Sciatic nerve (tissue), 2 donors: ENCODE measurements at places on chromosomes 3 and 15. TPM values are rescaled to one million over a fixed set of nuclear protein-coding genes. Genes with fewer than 3 reads are reported as not detected.

GRCh38 chr15:69530991-69531664 lies 78.5 kb downstream of the RPLP1 start:
- DNase-seq, result no peak

DNA sequence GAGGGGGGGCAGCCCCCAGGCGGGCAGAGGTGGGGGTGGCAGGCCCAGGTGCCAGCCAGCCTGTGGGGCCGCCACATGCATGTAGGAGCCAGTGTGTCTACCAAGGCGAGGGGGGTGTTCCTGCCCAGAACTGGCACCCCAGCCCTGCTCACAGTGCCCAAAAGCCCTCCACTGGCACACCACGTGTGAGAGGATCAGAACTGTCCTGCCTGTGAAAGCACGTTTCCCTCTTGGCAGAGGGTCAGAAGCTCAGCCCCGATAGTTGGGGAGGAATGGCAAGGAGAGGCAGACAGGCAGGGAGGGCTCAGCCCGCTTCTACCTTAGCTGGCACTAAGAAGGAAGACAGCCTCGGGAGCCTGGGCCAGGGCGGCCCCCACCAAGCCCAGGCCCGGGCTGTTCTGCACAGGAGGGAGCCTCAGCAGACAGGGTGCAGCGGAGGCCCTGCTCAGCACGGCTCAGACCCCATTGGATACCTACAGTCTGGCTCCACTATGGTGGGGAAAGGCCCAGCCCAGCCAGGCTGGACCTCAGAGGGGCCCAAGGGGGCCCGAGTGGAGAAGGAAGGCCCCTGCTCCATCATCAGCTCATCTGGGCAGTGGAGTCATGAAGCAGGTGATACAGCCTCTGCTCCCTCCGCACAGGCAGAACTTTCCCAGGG lies 84.8 kb upstream of the LINGO1 start:
- DNase-seq, result no peak

GRCh38 chr15:74917676-74918075 lies 11.0 kb upstream of the FAM219B start:
- no peak for DNase-seq

The IP6K2 gene
- total RNA-seq, result 104 TPM
